Coronary artery (tissue), 2 donors: ENCODE measurements at places on chromosomes 3 and 15.

DNA sequence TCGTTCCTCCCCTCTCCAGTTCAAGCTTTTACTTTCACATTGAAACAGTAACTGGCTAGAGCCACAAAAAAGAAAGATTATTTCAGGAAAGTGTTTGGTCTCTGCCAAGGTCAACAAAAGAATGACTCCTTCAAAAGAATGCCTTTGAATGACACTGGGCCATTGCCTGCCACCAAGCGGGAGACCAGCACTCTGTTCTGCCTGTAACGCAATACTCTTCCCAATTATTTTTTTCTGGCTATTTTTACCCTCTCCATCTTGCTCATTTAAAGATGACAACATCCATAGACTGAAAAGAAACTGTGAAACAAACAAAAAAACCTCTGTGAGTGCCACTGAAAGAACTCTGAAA, 37.3 kb downstream of the EHHADH start:
- DNase-seq: no peak

DNA sequence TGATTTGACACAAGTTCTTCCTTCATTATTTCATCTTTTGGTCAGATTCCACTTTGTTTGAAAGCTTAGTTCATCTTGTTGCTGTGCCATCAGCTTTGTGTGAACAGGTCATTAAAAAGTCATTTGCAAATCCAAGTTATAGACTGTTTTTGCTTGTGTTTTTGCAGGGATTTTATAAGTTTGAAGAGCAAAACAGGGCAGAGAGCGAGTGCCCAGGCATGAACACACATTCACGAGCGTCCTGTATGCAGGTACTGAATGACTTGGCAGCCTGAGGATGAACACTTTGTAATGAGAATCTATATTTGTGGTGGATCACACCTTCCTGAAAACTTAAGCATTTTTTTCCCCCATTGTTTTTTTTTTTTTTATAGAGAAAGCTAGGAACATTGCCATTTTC, 60.6 kb upstream of the SAMMSON start:
- no peak for DNase-seq

GRCh38 chr3:128489927-128490649, 2.9 kb downstream of the GATA2 start:
- no peak for DNase-seq

GRCh38 chr15:66886241-66886675, 179.1 kb upstream of the SMAD3 start:
- DNase-seq: peak; percentile 41

DNA sequence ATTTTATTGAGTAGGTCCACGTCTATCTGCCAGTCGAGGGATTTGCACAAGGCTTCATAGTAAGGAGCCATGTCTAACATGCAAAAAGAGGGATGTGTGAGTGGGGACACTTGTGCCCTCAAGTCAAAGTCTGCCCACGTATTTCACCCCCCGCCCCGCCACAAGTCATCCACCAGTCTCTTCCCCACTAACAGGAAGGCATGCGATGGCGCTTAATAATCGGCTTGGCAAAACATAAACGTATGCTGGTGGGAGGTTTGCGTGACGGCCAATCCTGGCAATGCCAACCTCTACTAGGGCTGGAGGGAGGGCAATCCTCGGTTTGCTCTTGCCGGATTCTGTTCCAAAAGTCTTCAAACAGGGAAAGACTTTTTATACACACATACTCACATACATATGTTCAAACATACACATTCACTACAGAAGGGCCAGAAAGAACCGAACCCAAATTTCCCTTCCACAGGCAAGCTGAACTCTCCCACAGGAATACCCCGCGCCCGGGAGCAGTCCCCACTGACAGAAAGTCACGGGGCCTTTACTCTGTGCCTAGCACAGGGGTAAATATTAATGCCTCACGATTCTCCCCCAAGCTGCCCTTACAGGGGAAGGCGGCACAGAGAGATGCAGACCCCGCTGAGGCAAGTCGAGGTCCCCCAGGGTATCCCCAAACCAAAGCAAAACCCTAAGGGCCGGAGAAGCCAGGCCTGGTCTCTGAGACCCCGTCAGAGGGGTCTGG, 675 bp downstream of the PSMD6 start:
- DNase-seq: no peak

GRCh38 chr15:57950381-57950946, 115.0 kb downstream of the ALDH1A2 start:
- no peak for DNase-seq

- no peak for DNase-seq
Observed at GRCh38 chr15:48582452-48583247, 62.9 kb downstream of the FBN1 start.

DNA sequence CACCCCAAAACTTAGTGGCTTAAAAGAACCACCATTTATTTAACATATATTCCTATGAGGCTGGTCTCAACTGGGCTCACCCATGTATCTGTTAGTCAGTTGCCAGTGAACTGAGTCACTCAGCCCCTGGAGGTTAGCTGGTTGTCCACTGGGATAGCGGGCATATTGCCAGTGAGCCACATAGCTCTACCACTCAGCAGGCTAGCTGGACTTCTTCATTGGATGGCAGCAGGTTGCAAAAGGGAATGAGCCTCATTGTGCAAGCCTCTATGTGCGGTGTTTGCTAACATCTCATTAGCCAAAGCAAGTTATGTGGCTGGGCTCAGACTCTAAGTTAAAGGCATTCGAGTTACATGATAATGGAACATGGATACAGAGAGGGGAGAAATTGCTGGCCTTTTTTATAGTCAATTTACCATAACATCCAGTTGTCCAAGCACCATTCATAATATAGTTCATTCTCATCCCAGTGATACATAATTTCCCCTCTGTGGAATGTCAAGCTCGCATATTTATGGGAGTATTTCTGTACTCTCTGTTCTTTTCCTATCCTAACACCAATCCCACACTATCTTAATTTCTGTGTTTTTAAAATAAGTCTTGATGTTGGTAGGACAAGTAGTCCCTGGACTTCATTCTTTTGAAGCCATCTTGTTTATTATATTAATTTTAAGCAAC, 8.7 kb downstream of the BTD start:
- DNase-seq: no peak

- DNase-seq: no peak
Observed at GRCh38 chr3:5476403-5476802, 288.9 kb downstream of the EDEM1 start.

- no peak for DNase-seq
Observed at GRCh38 chr3:72171946-72172345, 387.0 kb upstream of the PROK2 start.

DNA sequence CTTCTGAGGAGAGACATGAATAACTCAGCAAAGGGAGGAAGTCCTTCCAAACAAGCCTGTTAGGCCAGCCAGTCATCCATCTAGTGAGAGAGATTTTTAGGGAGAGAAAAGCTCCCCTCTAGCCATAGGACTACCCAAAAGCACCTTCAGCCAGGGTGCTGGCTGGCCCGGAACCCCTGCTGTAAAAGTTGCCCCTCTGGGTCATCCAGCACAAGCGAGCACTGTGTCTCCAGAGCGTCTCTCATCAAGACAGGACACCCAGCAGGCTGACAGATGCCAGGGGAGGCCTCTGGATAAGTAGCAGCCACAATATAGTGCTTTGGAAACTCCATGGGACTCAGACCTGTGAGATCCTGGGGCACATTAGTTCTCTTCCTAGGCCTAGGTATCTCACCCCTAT, 24.5 kb downstream of the ANXA2 start:
- DNase-seq: no peak

- DNase-seq: no peak
Observed at GRCh38 chr3:61855211-61855610, 293.8 kb downstream of the PTPRG start.

- no peak for DNase-seq
Observed at GRCh38 chr3:102148598-102149337, 286.0 kb upstream of the ZPLD1 start.

DNA sequence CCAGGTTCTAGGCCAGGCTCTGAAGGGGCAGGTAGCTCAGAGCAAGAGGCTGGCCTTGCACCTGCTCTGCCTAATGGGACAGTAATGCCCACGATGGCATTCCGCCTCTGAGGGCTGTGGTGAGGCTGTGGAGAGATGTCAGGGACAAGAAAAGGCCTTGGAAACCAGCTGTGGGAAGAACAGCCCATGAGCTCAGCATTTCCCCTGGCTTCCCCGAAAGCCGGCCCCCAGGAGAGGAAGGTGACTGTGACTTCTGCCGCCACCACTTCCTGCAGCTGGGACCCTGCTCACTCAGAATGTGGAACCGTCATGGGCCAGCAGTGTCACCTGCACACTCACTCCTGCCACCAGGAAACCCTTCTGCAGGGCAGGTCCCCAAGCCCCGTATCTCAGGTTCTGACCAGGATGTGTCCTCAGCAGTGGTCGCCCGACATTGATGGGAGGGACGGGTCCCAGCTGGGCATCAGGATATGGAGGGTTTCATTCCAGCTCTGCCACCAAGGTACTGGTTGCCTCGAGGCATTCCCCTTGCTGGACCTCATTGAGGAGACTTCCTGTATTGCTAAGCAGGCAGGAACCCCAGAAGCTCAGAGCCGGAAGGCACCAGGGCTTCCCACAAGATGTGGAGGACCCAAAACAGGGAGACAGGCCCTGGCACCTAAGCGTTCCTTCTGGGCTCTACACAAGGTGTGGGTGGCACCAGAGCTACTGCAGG, 30.7 kb downstream of the SEMA7A start:
- DNase-seq: no peak

GRCh38 chr3:46517016-46517783, 19.4 kb downstream of the RTP3 start:
- DNase-seq: no peak
